ENCODE measurements at places on chromosomes 4 and X. TPM values are rescaled to one million over a fixed set of nuclear protein-coding genes. Genes with fewer than 3 reads are reported as not detected.

DNA sequence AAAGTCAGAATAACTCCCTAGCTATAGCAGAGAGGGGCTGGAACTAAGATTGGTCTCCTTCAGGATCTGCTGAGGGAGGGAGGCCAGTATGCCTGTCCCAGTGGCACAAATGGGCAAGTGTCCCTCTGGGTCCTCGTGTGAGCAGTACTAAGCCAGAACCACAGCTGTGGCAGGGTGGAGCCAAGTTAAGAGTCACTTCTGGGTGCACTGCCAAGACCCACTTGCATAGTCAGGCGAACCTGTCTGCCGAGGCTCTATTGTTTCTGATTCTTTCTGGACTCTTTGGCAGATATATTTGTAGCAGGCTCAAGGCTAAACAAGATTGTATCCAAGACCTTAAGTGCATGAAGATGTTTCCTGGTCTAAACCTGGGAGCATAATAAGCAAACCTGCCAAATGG, 1123.7 kb upstream of the POU3F4 start:
- no peak for DNase-seq

The FRMPD3 gene
- not detected for total RNA-seq

The ATP1B4 gene
- not detected for total RNA-seq

The SYTL5 gene
- total RNA-seq: not detected

DNA sequence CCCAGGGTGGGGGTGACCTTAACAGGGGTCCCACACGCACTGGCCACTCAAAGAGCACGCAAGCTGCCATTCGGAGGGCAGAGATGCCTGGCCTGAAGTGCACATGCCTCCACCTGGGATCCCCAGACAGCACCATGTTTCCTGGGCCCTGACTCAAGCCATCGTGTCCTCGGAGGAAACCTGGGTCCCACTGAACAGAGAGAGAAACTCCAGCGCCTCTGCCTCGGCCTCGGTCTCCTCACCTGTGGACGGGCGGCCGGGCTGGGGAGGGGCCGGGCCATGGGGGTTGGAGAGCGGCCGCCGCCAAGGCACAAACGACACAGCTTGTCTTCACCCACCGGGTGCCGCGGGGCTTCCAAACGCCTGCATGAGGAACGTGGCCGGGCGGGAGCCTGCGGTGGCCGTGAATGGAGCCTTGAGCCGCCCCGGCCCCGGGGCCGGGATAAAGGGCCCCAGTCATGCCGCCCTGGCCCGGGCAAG, 30.0 kb upstream of the FGFR3 start:
- no peak for DNase-seq

The FGD1 gene
- total RNA-seq: 0.14 TPM

- DNase-seq: peak; percentile 52
Measured at GRCh38 chrX:18885328-18886004, 98.4 kb downstream of the PHKA2 start.

GRCh38 chr4:184815046-184815877, 10.5 kb downstream of the ACSL1 start:
- no peak for DNase-seq

Measured in activated CD4-positive, alpha-beta T cell treated with anti-CD3 and anti-CD28 coated beads, Interleukin-2, amount 10 ng/mL, durations not matched to agents 24 days and 14 days (primary cell).